ENCODE measurements at places on chromosomes 7 and 10. TPM values are rescaled to one million over a fixed set of nuclear protein-coding genes. Genes with fewer than 3 reads are reported as not detected.

GRCh38 chr10:130301021-130301892, 165.1 kb downstream of the GLRX3 start:
- H3K36me3 ChIP-seq = peaks cover 12% of the 10 kb centered on the region
- H3K27ac ChIP-seq = peak overlapping the region; percentile 80
- peaks cover 7% of the 10 kb centered on the region for H3K4me1 ChIP-seq

HOXA11 gene
- total RNA-seq = not detected

SPDYE8 gene
- not detected for total RNA-seq

LRRD1 gene
- not detected for total RNA-seq

CYP26A1 gene
- total RNA-seq = not detected

ACHE gene
- not detected for total RNA-seq

PLEKHS1 gene
- not detected for total RNA-seq

GRCh38 chr7:149633976-149634945, 136.7 kb upstream of the ZNF746 start:
- H3K4me3 ChIP-seq = no peak overlapping the region
- H3K27me3 ChIP-seq = peaks cover 14% of the 10 kb centered on the region
- no peak for DNase-seq
- no peak overlapping the region for H3K27ac ChIP-seq

ELOVL3 gene
- total RNA-seq = 0.56 TPM

COBL gene
- total RNA-seq = not detected

MKI67 gene
- 223 TPM for total RNA-seq

DNA sequence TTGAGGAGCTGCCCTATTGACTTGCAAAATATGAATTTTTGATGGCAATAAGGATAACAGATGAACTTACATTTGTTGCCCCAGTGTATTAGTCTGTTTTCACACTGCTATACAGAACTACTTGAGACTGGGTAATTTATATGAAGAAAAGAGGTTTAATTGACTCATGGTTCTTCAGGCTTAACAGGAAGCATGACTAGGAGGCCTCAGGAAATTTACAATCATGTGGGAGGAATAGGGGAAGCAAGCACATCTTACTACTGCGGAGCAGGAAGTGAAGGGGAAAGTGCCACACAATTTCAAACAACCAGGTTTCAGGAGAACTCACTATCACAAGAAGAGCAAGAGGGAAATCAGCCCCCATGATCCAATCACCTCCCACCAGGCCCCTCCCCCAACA, 57.9 kb downstream of the ZNF22 start:
- no peak for DNase-seq
- H3K4me1 ChIP-seq = no peaks in the 10 kb centered on the region
- no peak overlapping the region for H3K4me3 ChIP-seq

DNA sequence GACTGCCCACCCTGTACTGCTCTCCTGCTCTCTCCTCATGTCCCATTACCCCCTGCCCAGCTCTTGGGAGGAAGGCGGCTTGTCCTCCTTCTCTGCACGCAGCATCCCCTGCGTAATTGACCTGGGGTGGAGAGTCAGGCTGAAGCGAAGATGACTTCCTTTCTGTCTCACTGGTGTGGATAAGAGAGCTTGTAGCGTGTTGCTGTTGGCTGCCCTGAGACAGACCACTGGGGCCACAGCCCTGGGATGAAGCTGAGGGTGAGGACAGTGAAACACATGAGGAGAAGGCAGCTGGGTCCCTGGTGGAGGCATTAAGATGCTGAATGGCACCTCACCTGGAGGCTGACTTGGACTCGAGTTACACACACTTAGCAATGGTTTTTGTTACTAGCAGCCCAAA, 310.3 kb upstream of the ZNF32 start:
- no peak overlapping the region for H3K4me3 ChIP-seq
- DNase-seq = no peak
- no peaks in the 10 kb centered on the region for H3K36me3 ChIP-seq
- no peaks in the 10 kb centered on the region for H3K4me1 ChIP-seq

PNLIP gene
- not detected for total RNA-seq

DNA sequence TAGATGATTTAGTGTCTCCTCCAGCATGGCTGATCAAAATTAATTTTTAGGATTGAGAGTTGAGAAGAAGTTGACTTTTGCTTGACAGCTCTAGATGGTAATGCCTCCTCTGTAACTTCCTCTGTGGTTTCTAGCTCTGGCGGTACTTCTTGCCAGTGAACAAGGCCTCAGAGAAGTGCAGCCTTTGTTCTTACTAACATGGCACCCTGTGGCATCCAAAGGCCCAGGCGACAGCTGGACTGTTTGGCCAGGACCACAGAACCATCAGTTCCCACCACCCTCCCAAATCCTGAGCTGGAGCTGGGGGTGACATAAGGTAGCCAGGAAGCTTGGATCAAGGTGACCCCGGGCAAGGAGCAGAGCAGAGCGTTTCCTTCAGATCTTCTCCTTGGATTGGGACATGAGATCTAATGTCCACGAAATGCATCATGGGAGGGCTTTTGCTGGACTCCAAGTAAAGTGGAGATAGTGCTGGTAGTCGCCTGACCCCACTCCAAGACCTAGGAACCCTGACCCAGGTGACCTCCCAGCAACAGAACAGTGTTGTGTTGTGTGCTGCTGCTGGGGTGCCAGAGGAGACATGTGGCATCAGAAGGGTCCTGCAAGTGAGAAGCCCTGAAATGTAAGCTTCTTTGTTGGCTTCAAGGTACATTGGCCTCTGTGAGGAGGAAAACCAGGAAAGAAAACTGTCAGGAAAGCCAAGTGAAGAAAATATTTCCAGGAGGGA, 41.8 kb downstream of the APBB1IP start:
- peak; percentile 51 for DNase-seq
- peak overlapping the region; percentile 54 for H3K4me3 ChIP-seq
- H3K4me1 ChIP-seq = peaks cover 68% of the 10 kb centered on the region
- no peaks in the 10 kb centered on the region for H3K27me3 ChIP-seq
- peak overlapping the region; percentile 92 for H3K27ac ChIP-seq
- peaks cover 10% of the 10 kb centered on the region for H3K36me3 ChIP-seq

GRCh38 chr10:97505152-97505551, 6.4 kb downstream of the UBTD1 start:
- no peak overlapping the region for H3K4me3 ChIP-seq
- peaks cover 5% of the 10 kb centered on the region for H3K4me1 ChIP-seq
- DNase-seq = no peak
- H3K36me3 ChIP-seq = no peaks in the 10 kb centered on the region
- H3K27me3 ChIP-seq = peaks cover 17% of the 10 kb centered on the region
- H3K27ac ChIP-seq = no peak overlapping the region

IQUB gene
- total RNA-seq = not detected

GRCh38 chr10:24526085-24526649, 197.5 kb downstream of the ARHGAP21 start:
- H3K4me1 ChIP-seq = no peaks in the 10 kb centered on the region
- H3K27me3 ChIP-seq = peaks cover 1% of the 10 kb centered on the region
- H3K36me3 ChIP-seq = no peaks in the 10 kb centered on the region
- DNase-seq = no peak
- H3K4me3 ChIP-seq = no peak overlapping the region
- H3K27ac ChIP-seq = no peak overlapping the region

Data from activated CD4-positive, alpha-beta memory T cell treated with anti-CD3 and anti-CD28 coated beads for 36 hours (primary cell).